Activated CD4-positive, alpha-beta T cell treated with anti-CD3 and anti-CD28 coated beads for 1 hour (primary cell): ENCODE measurements at places on chromosomes 7 and 10.

- no peak for DNase-seq
Measured at GRCh38 chr7:10474048-10474447, 499.6 kb upstream of the PHF14 start.

GRCh38 chr7:101950450-101951119, 133.2 kb downstream of the CUX1 start:
- no peak for DNase-seq

DNA sequence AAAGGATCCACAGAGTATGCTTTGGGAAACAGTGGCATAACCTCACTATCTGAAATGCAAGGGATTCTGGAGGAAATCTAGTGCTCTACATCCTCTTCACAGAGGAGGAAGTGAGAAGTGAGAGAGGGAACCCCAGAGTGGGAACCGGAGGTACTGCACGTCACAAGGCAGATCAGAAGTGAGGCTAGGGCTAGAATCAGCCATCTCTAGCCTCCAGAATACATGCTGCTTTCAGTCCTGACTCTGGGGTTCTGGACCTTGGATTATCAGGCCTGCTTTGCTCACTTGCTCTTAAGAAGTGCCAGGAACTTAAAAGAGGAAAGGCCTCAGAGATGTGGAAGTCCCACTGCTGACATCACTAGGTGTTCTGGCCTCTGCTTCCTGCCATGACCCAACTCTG, 25.7 kb downstream of the ZNF503 start:
- no peak for DNase-seq

GRCh38 chr10:28628184-28628893, 49.0 kb upstream of the BAMBI start:
- peak; percentile 33 for DNase-seq

GRCh38 chr7:46960970-46961369, 620.9 kb downstream of the TNS3 start:
- DNase-seq, result no peak

DNA sequence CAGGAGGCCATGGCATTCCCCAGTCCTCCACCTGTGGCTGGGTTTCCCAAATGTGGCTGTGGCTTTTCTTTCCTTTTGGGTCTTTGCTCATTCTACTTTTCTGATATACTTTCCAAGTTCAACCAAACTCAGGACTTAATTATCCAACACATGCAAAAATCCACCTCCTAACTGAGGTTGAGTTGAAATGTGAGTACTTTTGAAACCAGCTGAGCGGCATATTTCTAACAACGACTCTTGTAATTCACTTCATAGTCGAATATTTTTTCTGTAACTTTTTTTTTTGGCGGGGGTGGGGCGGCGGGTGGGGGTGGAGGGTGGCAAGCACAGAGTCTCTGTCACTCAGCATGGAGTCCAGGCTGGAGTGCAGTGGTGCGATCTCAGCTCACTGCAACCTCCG, 165.2 kb upstream of the PITRM1 start:
- DNase-seq, result no peak

DNA sequence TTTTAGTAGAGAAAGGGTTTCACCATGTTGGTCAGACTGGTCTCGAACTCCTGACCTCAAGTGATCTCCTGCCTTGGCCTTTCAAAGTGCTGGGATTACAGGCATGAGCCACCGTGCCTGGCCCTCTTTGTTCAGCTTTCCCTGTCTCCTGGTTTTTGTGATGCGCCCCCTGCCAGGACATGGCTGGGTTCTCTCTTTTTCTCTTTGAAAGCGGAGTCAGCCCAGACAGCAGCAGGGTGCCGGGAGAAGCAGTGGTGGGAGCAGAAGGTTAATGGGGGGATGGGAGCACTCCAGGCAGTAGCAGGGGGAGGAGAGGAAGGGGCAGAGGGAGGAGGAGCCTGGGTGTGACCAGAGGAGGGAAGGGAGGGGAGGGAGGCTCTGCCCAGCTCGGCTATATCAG, 1.8 kb downstream of the MUC3A start:
- DNase-seq, result no peak
